CD4-positive, alpha-beta T cell treated with Interleukin-21 for 1 hour (primary cell): ENCODE measurements at places on chromosomes 3 and 15.

GRCh38 chr3:175526609-175527280 lies 667.6 kb downstream of the NAALADL2 start:
- no peak for DNase-seq

DNA sequence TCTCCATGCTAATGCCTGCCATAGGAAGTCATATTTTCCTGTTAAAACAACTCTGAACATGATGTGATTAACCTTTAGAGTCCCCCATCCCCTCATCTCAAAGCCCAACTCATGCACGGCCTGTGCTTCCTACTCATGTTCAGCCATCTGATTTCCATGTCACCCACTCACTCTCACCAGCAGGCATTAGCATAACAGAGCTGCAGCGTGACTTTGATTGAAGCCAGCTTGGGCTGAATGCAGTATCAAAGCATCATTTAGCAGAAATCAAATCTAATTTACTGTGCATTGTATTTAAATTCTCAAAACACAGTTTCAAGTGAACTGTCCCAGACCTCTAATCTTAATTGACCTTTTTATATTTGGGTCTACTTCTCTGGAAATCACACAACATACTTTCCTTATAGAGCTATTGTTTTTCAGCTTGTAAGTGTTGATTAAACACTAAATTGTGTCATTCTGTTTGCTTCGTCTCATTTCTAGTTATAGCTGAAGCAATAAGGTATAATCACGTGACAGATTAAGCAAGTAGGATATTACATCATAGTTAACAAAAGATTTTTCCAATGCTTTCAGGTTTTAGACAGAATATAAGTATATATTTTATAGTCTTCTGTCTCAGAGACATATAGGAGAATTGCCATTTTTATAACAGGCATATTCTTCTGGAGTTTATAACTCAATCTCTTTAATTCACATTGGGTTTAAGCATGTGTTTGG lies 501.5 kb downstream of the ROBO2 start:
- DNase-seq, result no peak

DNA sequence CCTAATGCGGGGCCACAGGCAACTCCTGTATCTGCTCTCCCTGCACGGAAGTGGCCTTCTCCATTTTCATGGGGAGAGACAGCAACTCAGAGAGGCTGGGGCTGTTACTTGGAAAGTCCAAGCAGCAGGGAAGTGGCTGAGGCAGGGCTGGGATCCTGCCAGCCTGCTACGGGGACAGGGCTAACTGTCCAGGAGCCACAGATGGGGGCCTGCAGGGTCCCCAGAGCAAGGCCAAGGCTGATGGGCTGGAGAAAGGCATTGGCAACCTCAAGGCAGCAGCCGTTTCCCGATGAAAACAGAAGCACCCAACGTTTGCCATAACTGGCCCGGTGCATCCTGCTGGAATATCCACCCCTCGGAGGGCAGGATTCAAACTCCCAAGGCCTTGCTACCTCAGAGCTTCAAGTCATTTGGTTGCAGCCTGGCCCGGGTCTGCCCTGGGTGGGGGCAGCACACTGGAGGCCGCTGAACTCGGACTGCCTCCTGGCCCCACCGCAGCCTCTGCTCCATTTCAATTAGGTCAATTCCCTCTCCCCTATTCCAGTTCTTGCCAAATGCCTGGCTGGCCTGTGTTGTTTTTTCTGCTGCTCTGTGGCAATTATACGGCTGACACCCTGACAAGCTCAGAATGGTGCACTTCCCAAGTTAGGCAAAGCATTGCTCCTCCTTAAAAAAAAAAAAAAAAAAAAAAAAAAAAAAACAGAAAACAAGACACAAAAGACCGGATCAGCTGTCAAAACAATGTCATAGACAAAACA lies 143.5 kb downstream of the NUP210 start:
- DNase-seq, result no peak

- DNase-seq, result no peak
Observed at GRCh38 chr3:54225841-54226528, 103.6 kb downstream of the CACNA2D3 start.

DNA sequence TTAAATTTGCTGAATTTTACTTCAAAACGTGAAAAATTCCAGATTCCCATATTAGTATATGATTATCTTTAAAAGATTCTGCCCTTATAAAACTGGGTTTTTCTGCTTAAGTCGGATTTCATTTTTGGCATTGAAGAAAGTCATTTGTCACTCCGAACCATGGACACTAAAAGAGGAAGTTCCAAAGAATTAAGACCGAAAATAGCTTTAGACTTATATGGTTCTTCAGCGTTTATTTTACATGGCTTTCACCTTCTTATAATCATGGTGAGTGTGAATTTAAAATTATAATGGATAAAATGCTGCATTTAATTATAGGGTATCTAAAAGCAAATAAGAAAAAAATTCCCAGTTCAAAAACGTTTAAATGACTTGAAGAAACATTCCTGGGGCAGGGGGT lies 1.0 kb downstream of the C3orf38 start:
- no peak for DNase-seq

GRCh38 chr3:12462159-12462947 lies 21.9 kb upstream of the TSEN2 start:
- no peak for DNase-seq

DNA sequence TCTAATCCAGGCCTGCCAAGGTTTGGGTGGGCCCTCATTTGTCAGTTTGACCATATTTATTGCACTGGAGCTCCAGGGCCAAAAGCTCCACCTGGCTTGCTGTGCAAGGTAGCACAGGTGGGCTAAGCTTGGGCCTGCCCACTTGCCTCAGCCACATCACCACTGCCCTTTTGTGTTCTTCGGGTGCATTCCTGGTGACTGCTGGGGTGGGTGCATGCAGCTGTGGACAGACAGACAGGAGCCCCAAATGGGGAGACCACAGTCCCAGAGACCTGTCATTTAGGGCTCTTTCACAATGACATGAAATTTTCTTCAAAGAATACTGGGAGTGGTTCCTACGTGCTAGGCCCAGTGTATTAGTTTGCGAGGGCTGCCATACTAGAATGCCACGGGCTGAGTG lies 2.7 kb downstream of the MESP2 start:
- DNase-seq, result no peak

DNA sequence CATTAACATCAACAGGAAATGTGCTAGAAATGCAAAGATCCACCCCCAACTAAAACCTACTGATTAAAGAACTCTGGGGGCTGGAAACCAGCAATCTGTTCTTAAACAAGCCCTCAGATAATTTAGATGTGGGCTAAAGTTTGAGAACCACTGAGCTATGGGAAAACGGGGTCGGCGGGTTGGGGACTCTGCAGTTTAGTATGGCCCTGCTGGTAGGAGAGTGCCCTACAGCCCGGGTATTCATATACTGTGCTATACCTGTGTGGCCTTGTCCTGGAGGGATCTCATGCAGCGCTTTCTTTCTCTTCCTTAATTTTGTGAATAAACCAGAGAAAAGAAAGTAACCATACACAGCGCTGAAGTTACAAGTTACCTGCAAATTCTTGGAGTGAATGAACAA lies 189.7 kb upstream of the GBE1 start:
- DNase-seq, result no peak

DNA sequence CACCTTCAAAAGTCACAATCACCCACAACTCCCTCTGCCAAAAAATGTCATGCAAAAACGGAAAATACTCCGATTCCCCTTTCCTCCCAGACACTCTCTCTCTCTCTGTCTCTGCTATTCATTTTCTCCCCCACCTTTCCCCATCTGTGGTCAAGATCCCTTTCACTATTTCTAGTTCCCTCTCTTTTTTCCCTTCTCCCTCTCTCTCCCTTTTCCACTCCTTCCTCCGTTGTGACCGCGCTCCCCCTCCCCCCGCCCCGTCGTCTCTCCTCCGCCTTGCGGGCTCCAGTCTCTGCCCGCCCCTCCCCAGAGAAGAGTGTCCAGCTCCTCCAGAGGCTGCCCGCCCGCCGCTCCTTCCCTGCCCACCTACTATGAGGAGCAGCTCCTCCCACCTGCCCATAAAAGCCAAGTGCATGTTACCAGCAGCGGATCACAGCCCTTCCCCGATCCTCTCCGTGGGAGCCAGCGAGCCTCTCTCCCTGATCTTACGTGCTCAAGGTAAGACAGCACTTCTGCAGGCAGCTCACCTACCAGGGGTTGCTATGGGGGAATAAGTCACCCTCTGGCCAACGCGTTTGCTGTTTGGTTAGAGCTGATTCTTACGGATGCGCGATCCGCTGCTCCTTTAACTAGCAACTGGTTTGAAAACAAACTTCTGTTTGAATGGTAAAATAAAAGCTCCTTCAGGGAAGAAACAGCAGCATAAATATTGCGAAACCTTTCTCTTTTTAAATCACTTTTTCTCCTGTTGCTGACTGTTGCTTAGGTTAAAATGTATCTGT lies at the start of gene COL8A1:
TSS of gene COL8A1 (plus strand) at position 428 of the 782 bp plus-strand sequence. CDS start 152,089 bp downstream, outside the sequence.
- DNase-seq, result no peak

- DNase-seq, result no peak
Observed at GRCh38 chr3:58085616-58086015, 77.4 kb downstream of the FLNB start.

GRCh38 chr3:134027631-134028030 lies 2.1 kb downstream of the SLCO2A1 start:
- DNase-seq, result no peak

- DNase-seq, result no peak
Observed at GRCh38 chr15:33517944-33518343, 207.2 kb downstream of the RYR3 start.

DNA sequence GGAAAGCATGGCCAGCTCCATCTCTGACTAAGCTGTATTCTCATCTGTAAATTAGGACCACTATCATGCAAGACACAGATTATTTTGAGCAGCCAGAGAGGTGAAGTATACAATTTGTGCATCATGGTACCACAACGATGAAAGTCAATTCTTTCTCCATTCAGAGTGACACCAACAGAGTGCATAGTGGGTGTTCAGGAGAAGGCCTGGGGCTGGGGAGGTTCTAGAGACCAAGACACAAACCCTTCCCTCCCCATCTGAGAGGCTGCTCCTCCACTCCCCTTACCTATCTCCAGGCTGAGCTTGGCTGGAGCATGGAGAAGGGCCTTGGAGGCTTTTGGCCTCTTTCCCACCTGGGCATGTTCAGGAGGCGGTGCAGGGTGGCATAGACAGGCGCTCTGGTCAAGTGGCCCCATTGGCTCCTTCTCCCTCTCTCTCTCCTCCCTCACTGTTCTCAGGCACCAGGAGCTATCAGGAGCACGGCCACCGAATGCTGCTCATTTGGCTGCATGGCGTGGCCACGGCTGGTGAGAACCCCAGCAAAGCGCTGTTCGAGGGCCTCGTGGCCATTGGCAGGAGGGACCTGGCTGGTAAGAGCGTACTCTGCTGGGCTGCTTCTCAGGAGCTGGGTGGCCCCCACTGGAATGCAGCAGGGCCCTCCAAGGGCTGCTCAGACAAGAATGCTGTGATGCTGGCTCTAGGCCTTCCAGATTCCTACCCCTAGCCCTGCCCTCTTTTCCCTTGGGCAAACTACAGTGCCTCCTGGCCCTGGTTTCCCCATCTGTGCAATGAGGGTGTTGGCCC lies 37.9 kb downstream of the ANKDD1A start:
- DNase-seq, result no peak

GRCh38 chr15:77370580-77370979 lies 49.3 kb downstream of the PEAK1 start:
- no peak for DNase-seq

DNA sequence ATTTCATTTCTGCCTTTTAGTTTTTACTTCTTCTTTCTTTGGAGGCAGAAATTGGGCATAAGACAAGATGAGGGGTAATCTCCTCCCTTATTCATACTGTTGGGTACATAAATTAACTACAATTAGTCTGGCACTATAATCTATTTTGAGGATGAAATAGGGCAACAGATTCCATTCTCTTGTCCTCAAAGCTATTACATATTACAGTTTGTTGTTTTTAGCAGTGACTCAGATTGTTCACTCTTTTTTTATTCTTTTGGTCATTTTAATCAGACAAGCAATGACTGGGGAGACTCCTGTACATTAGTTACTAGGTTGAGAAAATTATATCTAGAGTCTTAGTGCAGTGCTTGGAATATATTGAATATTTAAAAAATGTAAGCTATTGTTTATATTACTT lies 556.0 kb downstream of the OTOL1 start:
- DNase-seq, result no peak

DNA sequence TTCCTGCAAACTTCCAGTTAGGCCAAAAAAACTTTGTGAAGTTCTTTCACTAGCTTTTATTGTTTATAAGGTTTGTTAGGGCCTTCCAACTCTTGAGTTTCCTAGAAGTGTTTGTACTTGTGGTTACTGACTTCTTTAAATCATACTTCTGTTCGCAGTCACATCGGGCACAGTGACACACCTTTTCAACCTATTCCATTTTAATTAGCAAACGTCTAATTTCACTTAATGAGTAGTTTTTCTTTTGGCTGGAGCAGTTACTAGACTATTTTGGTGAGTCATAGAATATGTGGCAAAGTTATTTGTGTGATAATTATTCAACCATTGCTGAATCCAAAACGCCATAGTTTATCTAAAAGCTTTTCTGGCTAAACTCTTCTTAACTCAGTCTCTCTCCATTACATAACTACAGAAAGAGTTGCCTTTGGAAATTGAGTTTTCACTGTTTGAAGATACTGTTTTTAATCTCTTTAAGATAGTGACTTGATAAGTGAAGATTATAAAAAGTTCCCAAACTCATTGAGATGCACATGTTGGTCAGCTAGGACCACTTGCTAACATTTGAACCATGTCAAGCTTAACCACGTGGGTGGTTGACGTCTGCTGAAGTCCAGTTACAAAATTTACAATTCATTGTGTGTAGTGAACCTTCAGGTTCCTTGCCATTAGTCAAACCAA lies 21.5 kb downstream of the CNOT10 start:
- no peak for DNase-seq

GRCh38 chr3:138222942-138223287 lies 35.8 kb downstream of the ARMC8 start:
- no peak for DNase-seq

GRCh38 chr3:29695643-29696198 lies 414.9 kb downstream of the RBMS3 start:
- no peak for DNase-seq

- peak; percentile 41 for DNase-seq
Observed at GRCh38 chr3:179929091-179929529, 107.6 kb downstream of the PEX5L start.
